ENCODE measurements at places on chromosomes 2 and 18. TPM values are rescaled to one million over a fixed set of nuclear protein-coding genes. Genes with fewer than 3 reads are reported as not detected.

Gene CXCR4
- 214 TPM for polyA plus RNA-seq

Gene LIMS4
- 0.98 TPM for polyA plus RNA-seq

Gene CABYR
- 0.91 TPM for polyA plus RNA-seq

Gene KIF5C
- polyA plus RNA-seq, result 0.22 TPM

Gene B3GNT7
- 22.2 TPM for polyA plus RNA-seq

Gene PLEKHB2
- 23.4 TPM for polyA plus RNA-seq

Gene LRRFIP1
- polyA plus RNA-seq, result 81.1 TPM

Gene NPC1
- polyA plus RNA-seq, result 47.7 TPM

Gene SERPINB12
- polyA plus RNA-seq, result not detected

Gene ADCYAP1
- 0.10 TPM for polyA plus RNA-seq

Gene SULT1C2
- 2.7 TPM for polyA plus RNA-seq

Data from lung (tissue), 17 donors.